WTC11 (cell line): ENCODE measurements at places on chromosomes 5 and 9.
A peak's percentile ranks its signal among the peaks of the same experiment; 100 is the strongest.

DNA sequence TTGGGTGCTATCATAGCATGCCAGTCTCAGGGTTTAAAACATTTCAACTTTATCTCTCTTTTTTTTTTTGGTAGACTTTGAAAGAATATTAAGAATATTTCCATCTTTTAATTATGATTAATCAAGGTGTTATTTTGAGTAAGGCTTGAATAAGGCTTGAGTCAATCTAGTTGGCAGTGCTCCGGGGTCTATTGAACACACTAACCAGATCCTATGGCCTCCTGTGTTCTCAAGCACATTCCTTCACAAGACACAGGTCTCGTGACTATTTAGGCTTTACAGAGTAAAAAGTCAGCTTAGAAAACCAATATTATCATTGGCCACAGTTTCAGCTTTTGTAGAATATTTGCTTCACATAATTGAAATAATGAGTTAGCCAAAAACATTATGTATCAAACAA lies 151.2 kb downstream of the ARHGEF28 start:
- no peak for DNase-seq

DNA sequence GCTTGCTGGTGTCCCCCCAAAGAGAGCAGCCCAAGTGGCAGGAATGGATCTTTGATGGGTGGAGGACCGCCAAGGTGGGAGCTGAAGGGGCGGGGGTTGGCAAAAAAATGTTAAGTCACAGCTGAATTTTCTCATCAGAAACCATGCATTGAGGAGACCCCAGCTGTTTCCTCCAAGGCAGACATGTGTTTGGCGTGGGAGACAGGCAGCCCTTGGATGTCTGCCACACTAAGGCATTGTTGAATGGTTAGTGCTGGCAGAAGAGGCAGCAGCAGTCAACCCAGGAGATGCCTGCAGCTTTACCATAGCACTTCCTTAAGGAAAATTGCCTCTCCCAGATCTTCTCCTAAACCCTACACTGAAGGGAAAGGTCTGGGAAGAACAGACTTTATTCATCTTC lies 394.9 kb upstream of the CD180 start:
- DNase-seq, result no peak

- no peak for DNase-seq
Observed at GRCh38 chr5:154273963-154274827, 83.7 kb downstream of the GALNT10 start.

DNA sequence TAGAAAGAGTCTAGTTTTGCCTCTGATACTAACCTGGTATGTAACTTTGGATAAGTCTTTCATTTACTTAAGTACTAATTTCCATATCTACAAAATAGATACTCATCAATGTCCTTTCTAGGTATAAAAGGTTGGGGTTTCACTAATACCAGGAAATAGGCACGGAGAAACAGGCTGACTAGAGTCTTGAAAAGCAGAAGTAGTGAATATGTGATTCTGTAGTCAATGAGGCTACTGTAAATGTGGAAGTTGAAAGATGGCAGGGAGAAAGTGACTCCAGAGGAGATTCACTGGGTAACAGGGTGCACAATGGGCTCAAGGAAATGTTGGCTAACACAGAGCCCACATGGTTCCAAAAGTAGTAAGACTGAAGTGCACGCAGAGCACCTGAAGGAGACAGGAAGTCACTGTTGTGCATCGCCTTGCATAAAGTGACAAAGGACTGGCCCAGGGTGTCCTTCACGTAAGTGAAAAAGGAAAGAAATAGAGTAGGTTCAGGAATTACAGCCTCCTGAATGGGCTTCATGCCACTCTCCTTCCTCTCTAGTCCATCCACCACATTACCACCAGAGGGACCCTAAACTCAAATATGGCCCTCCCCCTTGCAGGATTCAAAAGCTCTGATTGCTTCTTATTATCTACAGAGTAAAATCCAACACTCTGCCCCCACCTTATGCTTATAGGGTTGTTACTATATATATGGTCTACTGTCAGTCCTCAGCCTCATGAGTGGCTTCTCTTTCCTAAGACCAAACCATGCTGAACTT lies 288.0 kb upstream of the SMARCA2 start:
- peak; percentile 22 for DNase-seq

GRCh38 chr5:74392711-74393351 lies 247.7 kb downstream of the ENC1 start:
- DNase-seq, result no peak
